ENCODE measurements at places on chromosomes 16 and 17. TPM values are rescaled to one million over a fixed set of nuclear protein-coding genes. Genes with fewer than 3 reads are reported as not detected.

DNA sequence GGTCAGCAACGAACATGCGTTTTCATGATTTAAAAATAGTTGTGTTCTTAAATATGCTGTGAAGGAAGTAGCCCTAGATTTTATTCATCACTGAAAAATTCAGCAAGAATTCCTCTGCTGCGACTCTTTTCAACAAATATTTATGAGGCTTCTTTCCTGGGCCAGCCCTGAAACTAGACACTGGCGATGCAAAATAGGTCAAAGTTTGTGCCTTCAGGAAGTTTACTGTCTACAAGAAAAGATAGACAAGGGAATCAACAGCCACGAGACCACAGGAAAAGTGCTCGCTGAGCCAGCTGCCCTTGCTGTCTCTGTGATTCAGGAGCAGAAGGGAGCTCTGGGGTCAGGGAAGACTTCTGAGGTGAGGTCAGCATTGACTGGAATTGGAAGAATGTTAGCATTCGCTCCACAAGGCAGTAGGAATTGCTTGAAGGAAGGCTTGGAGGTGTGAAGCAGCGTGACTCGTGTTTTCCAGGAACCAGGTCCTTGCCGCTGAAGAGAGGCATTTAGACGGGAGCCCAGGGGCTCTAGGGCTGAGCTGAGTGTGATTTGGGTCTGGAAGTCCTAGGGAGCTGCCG, 1.9 kb upstream of the RPL26 start:
- no peak for DNase-seq

- no peak for DNase-seq
Measured at GRCh38 chr16:66030036-66030435, 336.5 kb upstream of the CDH5 start.

DNA sequence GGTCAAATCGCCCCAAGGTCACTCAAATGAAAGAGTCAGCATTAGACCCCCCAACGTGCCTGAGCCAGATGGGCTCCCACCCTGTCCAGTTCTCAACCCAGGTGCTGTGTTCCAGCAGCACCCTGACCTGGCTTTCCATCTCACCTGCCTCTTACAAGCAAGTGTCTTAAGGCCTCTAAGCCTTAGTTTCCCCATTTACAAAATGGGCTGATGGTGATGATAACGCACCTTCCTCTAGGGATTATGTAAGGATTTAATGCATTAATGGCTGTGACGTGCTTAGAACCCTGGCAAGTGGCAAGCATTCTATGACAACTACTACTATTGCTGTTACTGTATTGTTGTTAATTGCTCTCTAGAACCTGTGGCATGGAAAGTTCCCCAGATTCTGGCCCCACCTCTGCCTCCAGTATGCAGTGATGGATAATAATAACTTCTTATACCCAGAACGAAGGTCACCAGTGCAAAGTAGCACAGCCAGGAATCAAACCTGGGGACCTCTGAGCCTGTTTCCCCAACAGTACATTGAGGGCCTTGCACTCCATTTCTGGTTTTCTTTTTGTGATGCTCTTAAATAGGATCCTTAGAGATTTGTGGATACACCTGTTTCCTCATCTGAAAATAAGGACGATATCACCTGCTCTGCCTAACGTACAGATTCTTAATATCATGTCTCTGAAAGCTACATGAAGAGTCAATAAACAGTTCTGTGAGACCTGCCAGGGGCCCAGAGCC, 3.3 kb upstream of the SLC25A39 start:
- no peak for DNase-seq

C16orf46 gene
- total RNA-seq: not detected
